ENCODE measurements at places on chromosomes 1 and 21. TPM values are rescaled to one million over a fixed set of nuclear protein-coding genes. Genes with fewer than 3 reads are reported as not detected.

The OR2L5 gene
- total RNA-seq: not detected

The QSOX1 gene
- total RNA-seq: 168 TPM

The MIXL1 gene
- total RNA-seq: not detected

The FMN2 gene
- 0.14 TPM for total RNA-seq

The LSM10 gene
- 14.4 TPM for total RNA-seq

The TINAGL1 gene
- total RNA-seq: 581 TPM

The SLC37A1 gene
- total RNA-seq: 6.6 TPM

- H3K27me3 ChIP-seq: no peaks in the 10 kb centered on the region
- no peak overlapping the region for H3K4me3 ChIP-seq
- H3K27ac ChIP-seq: no peak overlapping the region
These were observed 54.2 kb downstream of the SLC19A1 start for GRCh38 chr21:45487891-45488600.

GRCh38 chr21:26195708-26196107 lies 25.1 kb upstream of the APP start:
- H3K36me3 ChIP-seq: no peaks in the 10 kb centered on the region
- no peak overlapping the region for H3K27ac ChIP-seq
- H3K4me1 ChIP-seq: no peaks in the 10 kb centered on the region
- no peak overlapping the region for H3K4me3 ChIP-seq
- no peaks in the 10 kb centered on the region for H3K27me3 ChIP-seq

DNA sequence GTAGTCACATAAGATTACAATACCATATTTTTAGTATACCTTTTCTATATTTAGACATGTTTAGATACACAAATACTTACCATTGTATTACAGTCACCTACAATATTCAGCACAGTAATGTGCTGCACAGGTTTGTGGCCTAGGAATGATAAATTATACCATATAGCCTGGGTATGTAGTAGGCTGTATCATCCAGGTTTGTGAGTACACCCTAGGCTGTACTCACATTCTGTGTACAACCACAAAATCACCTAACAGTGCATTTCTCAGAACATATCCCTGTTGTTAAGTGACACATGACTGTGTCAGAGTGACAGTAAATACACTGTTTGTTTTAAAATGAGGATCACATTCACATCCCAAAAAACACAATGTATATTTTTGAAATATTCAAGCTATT lies 11.2 kb downstream of the KRTAP21-3 start:
- no peak for DNase-seq
- H3K27ac ChIP-seq: no peak overlapping the region
- H3K4me1 ChIP-seq: no peaks in the 10 kb centered on the region
- H3K27me3 ChIP-seq: no peaks in the 10 kb centered on the region
- no peaks in the 10 kb centered on the region for H3K36me3 ChIP-seq
- no peak overlapping the region for H3K4me3 ChIP-seq

DNA sequence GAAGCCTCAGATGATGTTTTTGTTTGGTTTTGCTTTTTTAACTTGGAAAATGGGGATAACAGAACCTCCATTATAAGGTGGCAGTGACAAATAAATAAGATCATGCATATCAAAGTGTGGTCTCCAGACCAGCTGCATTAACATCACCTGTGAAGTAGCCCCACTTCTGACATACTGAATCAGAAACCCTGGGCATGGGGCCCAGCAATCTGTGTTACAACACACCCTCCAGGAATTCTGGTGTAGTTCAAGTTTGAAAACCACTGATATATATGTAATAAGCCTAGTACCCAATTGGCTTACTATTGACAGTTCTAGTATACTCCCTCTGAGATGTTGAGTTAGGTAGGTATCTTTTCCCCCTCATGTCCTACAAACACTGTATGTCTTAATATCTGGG lies 24.1 kb upstream of the RNF19B start:
- peaks cover 25% of the 10 kb centered on the region for H3K4me1 ChIP-seq
- DNase-seq: no peak
- no peaks in the 10 kb centered on the region for H3K27me3 ChIP-seq
- peak overlapping the region; percentile 78 for H3K27ac ChIP-seq
- peak overlapping the region; percentile 18 for H3K4me3 ChIP-seq
- no peaks in the 10 kb centered on the region for H3K36me3 ChIP-seq

DNA sequence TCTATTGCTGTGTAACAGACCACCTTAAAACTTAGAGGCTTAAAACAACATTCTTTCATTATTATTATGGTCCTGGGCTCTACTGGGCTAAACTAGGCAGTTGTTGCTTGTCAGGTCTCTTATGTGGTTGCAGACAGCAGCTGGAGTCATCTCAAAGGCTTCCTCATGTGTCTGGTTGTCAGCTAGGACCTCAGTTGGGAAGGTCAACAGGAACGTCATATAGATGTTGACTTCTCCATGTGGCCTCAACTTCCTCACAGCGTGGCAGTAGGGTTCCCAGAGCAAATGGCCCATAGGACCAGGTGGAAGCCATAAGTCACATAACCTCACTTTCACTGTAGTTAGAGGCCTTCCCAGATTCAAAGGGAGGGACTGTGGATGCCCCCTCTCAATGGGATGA lies 15.4 kb upstream of the MEF2D start:
- no peak for DNase-seq
- H3K27ac ChIP-seq: no peak overlapping the region
- H3K36me3 ChIP-seq: no peaks in the 10 kb centered on the region
- H3K27me3 ChIP-seq: no peaks in the 10 kb centered on the region
- H3K4me1 ChIP-seq: peaks cover 4% of the 10 kb centered on the region

GRCh38 chr1:186657481-186657880 lies 22.7 kb downstream of the PTGS2 start:
- H3K4me3 ChIP-seq: no peak overlapping the region
- H3K36me3 ChIP-seq: no peaks in the 10 kb centered on the region
- no peaks in the 10 kb centered on the region for H3K4me1 ChIP-seq

DNA sequence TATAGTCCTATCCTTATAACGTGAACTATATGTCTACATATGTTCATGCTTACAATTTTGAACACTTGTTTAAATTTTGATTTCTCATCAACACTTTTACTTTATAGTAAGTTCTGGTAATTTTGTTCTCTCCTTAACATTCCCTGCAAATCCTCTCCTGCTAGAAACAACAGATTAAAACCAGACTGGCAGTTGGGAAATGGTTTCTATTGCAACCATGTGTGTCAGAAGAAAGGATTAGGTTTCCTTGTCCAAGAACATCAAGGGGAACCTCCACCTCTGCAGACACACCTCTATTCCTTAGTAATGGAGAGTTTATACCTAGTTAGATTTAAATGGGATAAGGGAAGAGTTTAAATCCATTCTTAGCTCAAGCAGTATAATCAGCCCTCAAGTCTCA lies 3.3 kb upstream of the WARS2 start:
- no peaks in the 10 kb centered on the region for H3K27me3 ChIP-seq
- no peak for DNase-seq
- H3K4me3 ChIP-seq: no peak overlapping the region
- no peaks in the 10 kb centered on the region for H3K36me3 ChIP-seq

- H3K27ac ChIP-seq: no peak overlapping the region
- H3K4me1 ChIP-seq: no peaks in the 10 kb centered on the region
- no peak for DNase-seq
- H3K27me3 ChIP-seq: no peaks in the 10 kb centered on the region
- H3K4me3 ChIP-seq: no peak overlapping the region
- no peaks in the 10 kb centered on the region for H3K36me3 ChIP-seq
These were observed 13.7 kb upstream of the IGFN1 start for GRCh38 chr1:201176940-201177339.
